ENCODE measurements at places on chromosomes 12 and 14.

GRCh38 chr14:64704743-64705380, 638 bp downstream of the PLEKHG3 start:
- DNase-seq = no peak

- DNase-seq = no peak
Observed at GRCh38 chr14:103301512-103302354, 32.3 kb upstream of the EIF5 start.

- no peak for DNase-seq
Observed at GRCh38 chr14:84535484-84535883, 994.5 kb upstream of the FLRT2 start.

- no peak for DNase-seq
Observed at GRCh38 chr12:108730365-108731104, 783 bp downstream of the CORO1C start.

DNA sequence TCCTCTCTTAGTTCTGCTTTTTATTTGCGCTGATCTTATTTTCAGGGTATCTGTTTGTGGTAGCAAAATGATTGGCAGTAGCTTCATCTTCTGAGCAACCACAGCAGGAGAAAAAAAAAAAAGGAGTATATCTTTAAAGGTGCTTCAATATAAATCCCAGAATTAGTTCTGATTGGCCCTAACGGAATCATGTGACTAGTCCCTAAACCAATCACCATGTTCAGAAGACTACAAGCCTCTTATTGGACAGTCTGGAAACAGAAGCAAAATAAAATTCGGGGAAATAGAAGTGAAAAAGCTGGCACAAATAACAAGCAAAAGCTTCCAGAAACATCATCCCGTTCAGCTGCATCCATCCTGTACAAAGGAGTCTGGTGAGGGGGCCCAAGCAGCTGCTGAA, 49.9 kb upstream of the PTPRO start:
- no peak for DNase-seq

- no peak for DNase-seq
Observed at GRCh38 chr12:30836656-30837445, 82.1 kb upstream of the CAPRIN2 start.

- DNase-seq = peak; percentile 39
Observed at GRCh38 chr12:106247674-106248311, at the start of gene CKAP4. Gene CKAP4 (minus strand): TSS chr12:106248020. CDS start chr12:106247851, 169 bp downstream.

GRCh38 chr14:34205799-34206198, 254.9 kb upstream of the EGLN3 start:
- no peak for DNase-seq

GRCh38 chr12:4766445-4766844, 46.2 kb downstream of the GALNT8 start:
- DNase-seq = no peak

GRCh38 chr12:4243091-4243490, 30.5 kb upstream of the CCND2 start:
- no peak for DNase-seq

GRCh38 chr12:122205053-122205925, 1.8 kb downstream of the B3GNT4 start:
- DNase-seq = no peak

DNA sequence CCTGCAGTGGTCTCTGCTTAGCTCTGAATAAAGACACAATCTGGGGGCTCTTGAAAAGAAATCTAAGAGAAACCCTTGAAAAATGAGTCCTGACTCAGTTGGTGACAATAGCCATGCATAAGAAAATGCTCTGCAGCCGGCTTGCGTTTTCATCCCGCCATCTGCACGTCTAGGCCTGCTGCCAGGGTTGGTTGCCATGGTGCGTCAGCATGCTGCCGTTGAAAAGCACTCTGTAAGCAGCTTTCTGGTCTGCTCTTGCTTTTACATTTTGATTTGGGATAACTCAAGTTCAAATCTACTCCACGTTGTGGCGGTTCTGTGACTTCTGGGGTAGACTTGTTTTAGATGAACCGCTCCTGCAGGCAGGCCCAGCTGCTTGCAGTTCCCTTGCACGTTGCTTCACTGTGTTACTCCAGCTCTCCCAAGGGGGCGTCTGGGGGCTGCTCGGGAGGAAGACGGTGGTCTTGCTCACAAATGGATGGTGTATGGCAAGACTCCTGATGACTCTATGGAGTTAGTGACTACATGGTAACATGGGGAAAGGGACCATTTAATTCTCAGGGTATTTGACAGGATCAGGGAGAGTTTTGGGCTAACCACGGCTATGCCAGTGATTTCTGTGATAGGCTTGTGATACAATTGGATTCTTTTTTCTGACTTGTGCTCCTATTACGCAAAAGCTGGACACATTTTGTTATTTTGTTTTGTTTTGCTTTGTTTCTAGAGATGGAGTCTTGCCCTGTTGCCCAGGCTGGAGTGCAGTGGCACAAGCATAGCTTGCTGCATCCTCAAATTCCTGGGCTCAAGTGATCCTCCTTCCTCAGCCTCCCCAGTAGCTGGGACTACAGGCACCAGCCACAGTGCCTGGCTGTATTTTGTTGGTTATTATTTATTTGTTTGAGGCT, 15.8 kb downstream of the WNT5B start:
- no peak for DNase-seq

DNA sequence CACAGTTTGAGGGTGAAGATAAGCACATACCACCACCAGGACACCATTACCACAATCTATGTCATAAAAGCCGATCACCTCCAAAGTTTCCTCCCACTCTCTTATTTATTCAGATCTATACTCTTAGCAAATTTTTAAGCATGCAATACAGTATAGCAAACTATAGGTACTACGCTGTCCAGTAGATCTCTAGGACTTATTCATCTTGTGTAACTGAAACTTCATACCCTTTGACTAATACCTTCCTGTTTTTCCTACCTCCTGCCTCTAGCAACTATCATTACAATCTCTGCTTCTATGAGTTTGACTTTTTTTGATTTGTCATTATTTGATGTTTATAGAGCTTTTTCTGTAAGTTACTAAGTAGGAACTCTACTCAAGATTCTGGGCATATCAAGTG, 84.5 kb upstream of the MANSC4 start:
- DNase-seq = no peak

DNA sequence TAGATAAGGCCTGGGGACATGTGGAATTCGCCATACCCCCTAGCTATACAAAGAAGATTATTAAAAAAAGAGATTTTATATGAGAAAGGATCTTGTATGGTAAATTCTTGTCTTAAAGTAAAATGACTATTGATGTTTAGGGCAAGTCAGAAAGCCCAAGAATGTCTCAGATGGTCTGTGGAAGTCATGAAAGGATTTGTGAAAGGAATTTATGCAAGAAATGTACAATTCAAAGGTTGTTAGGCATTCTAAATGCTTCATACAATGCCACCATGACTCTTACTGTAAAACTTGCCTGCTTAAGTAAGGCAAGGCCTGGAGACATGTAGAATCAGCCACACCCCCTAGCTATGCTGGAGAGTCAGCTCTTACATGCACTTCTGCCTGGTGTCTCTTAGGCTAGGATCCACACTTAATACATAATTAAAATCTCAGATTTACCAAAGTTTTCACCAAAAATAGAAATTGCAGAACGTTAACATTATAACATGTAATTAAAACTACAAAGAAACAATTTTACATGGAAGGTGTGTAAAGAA, 8.9 kb upstream of the ETNK1 start:
- DNase-seq = no peak

DNA sequence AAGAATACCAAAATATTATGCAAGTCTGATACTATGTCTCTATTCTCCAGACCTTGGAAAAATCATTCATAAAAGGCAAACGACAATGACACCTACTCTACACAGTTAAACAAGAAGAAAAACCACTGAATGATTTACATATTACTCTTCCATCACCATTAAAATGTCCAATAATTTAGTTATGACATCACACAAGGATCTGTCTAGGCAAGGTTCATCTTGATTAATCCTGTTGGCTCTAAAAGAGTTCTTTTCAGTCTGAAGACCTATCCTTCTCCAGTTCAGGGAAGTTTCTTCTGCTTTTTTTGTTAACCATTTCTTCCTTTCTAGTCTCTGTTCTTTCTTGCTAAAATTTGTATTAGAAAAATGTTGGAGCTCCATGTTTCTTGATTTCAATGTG, 64.0 kb downstream of the OSBPL8 start:
- no peak for DNase-seq

- DNase-seq = no peak
Observed at GRCh38 chr12:21666722-21667121, 9.1 kb upstream of the LDHB start.

DNA sequence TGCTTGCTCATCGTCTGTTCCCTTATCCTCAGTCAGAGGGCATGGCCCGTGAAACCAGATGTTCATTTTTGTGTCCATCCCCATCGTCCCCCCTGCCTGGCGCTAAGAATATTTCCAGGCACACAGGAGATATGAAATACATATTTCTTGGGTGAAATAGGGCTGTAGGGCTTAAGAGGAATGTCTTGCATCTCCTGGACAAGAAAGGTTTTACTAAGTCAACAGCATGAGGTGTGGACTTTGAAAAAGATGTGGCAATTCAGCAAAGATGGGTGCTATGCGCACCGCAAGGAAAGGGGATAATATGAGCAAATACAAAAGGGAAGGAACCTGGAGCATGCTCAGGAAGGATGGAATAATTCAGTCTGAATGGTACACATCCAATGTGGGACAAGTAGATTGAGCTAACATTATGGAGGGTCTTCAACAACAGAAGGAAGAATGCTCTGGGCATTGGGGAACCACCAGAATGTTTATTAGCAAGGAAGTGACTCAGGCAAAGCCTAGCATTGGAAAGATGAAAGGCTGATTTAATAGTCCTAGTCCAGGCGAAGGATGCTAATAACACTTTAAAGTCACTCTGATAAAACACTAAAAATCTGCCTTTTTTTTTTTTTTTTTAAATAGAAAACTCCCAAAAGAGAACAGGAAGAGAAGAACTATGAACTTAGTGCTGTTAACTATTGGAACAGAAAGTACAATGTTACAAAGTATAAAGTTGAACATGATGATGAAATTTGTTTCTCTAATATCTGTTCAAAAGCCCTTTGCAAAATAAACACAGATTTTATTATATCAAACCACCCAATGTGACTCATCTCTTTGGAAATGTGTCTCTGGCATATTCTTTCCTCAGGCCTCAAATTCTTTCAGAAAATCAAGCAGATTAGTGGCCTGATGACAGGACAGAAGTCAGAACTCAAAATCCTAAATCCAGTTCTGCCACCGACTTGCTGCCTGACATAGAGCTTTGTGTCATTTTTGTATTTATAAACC, 449.5 kb downstream of the BCAT1 start:
- DNase-seq = no peak

DNA sequence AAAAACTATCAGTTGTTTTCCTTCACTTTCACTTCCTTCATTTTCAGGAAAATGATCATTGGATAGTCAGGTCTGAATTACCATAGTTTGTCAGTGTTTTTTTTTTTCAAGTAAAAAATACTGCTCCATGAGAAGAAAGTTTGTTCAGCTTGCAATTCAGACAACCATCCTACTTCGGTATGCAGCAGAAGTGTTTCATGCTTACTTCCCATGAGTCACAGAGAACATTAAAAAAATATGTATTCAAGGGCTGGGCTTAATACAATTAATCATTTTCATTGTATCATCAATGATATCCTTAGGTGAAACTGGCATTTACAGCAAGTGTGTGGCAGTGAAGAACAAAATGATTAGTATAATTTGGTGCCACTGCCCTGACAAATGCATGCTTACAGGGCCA, 21.6 kb downstream of the PYM1 start:
- DNase-seq = no peak

DNA sequence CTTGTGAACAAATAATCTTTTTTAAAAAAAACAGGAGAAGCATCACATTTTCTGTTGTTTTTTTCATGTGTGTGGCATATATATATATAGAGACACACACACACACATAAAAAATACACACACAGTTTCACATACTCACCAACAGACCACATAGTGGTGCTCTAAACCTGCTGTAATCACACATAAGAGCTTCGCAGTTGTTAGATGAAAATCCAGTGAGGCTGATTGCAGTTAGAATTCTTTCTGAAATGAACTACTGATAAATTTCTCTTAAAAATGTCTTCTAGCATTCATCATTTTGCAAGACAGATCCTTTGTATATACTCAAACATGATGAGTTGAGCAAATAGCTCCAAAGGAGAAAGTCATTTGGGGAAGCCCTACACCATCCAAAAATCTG, 434.3 kb upstream of the STXBP6 start:
- no peak for DNase-seq

GRCh38 chr14:78805570-78805969, 635.4 kb downstream of the NRXN3 start:
- DNase-seq = no peak

DNA sequence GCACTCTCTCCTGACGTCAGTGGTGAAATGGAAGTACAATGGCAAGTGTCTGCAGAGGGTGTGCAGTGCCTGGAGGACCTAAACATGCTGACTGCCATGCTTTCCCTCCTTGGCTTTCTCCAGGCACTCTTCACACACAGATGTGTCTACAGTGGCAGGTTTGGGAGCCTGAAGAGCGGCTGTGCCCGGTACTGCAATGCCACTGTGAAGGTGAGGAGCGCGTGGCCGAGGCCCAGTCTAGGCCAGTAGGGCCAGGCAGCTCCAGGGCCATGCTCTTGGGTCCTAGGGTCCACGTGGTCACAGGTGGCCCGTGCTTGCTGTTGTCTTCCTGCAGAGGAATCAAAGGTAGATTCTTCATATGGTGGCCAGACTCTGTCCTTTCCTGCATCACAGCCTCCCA, 81.4 kb downstream of the STAB2 start:
- no peak for DNase-seq

DNA sequence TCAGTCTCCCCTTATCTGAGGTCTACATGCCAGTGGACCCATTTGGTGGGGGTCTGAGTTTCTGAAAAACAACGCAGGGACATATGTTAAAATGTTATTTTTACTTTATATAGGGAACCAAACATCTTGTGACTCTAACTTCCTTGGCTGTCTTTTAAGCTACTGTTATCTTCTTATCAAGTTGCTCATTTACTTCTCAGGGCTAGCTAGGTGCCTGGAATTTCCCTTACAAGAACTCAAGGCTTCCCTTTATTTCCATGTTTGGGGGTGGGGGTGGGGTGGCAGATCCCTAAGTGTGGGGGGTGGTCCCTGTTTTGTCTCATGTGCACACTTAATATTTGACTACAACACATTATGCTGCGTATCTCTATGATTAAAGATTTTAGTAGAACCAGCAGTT, 31.6 kb downstream of the PPP1R36 start:
- DNase-seq = no peak

DNA sequence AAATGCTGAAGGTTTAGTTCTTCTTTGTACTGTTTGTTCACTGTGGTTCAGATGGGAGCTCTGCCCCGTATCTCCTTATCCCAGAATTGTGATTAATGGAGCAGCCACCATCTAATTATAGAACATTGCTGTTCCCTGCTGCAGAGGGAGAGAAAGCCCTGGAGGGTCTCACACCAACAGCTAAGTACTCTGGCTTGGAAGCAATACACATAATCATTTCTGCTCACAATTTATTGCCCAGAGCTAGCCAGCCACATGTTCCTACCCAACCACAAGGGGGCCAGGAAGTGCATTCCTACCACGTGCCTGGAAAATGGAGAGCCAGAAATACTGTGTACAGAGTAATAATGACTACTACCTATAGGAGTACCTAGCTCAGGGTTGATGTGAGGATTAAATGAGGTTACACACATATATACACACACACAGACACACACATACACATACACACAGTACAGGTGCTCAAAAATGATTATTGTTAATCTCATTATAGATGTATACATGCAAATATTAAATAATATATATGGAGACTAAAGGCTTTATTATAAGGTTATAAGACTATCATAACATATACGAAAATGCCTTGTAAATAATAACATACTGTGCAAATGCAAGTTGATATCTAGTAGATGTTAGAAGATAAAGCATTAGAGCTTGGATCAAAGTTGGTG, 22.3 kb downstream of the MSRB3 start:
- no peak for DNase-seq

GRCh38 chr12:59077575-59078426, 157.5 kb upstream of the LRIG3 start:
- DNase-seq = no peak

All from T-helper 2 cell (primary cell).